Stimulated activated CD4-positive, alpha-beta T cell treated with anti-CD3 and anti-CD28 coated beads, Interleukin-12 subunit alpha, Interleukin-12 subunit beta, amount 100 ng/mL, for 24 hours (primary cell): ENCODE measurements at places on chromosomes 6 and 20.

DNA sequence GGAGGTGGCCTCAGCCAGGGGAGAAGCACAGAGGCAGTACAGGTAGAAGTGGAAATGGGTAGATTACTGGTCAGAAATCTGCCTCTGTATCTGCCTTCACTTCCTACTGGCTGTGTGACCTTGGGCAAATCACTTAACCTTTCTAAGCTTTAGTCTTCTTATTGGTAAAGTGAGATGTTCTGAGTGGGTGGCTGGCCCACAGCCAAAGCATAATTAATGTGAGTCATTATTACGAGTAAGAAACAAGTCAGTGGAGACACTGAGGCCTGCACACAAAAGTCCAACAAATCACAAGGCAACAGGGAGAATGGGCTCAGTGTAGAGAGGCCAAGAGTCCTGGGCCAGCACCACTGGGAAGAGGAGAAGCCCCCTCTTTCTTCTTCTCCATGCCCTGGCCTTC is 39.1 kb downstream of the NRN1 start:
- no peak for DNase-seq

- no peak for DNase-seq
These were observed 411.7 kb downstream of the C6orf118 start for GRCh38 chr6:164897523-164898235.

- peak; percentile 65 for DNase-seq
These were observed 115.0 kb downstream of the IRF4 start for GRCh38 chr6:506508-506907.

DNA sequence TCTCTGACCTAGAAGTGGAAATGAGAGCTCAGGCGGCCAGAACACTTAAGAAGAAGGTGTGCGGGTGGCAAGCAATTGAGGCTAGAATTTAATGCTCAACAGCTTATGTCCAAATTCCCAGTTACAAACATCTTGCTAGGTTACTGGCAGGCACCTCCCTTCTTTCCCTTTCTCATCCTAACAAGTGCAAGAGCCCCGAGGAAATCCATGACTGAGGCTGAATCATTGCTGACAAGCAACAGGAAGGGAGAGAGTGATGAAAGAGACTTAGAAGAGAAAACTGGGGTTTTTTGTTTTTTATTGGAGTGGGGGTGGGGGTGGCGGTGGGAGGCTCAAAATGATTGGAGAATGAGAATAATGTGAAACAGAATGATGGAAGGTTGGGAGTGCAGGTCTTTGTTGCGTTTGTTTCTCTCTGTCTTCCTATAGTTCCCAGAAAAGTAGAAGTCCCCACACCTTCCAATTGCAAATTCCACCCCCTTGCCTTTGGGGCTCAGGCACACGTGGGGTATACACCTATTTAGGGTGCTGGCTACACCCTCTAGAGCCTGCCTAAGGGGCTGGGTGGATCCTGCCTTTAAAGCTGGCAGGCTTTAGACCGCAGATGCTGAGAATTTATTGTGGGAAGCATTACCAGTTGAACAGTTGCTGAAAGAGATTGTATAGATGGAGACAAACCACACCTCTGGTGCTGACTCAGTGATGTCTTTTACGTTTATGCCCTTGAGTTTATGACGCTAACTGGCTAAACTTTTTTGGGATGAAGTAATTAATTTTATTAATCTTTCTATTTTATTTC is 1.4 kb downstream of the FAM83B start:
- DNase-seq = no peak

- DNase-seq = no peak
These were observed 4.4 kb upstream of the RAET1L start for GRCh38 chr6:150029749-150030148.

GRCh38 chr6:39021779-39022178 is 26.8 kb upstream of the GLP1R start:
- DNase-seq = no peak

GRCh38 chr6:38133932-38134703 is 314.6 kb downstream of the ZFAND3 start:
- no peak for DNase-seq

DNA sequence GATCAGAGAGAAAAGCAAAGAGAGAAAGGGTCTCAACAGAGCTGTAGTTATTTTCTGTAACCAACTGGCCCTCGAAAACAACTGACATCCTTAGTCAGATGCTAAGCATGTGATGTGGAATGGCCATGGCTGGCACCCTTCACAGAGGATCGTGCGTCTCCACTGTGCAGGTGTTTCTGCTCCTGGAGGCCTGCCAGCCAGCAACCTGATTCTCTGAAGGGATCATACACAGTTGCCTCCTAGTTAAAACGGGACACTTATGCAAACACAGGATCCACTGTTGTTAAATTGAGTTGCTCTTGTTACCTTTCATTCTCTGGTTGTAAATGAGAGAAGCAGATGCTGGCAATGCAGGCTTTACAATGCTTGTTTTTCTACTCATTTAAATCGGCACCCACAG is 148.5 kb downstream of the HDGFL1 start:
- DNase-seq = no peak

DNA sequence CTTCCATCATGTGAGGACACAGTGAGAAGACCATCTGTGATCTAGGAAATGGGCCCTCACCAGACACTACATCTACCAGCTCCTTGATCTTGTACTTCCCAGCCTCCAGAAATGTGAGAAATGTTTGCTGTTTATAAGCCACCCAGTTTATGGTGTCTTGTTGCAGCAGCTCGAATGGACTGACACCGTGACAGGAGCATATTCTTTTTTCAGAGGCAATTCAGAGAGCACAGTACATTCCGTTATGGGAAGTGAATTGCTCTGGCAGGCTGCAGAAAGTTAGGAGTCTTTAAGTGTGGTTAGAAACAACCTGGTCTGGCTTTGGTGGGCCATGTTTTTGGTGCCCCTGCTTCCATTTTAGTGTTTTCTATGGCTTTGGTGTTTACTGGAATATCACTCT is 75.1 kb downstream of the FIG4 start:
- DNase-seq = no peak

- DNase-seq = no peak
These were observed 493 bp upstream of the SGK1 start for GRCh38 chr6:134318236-134318973.

GRCh38 chr6:26026833-26027490 is 60.3 kb upstream of the HFE start:
- DNase-seq = peak; percentile 86

DNA sequence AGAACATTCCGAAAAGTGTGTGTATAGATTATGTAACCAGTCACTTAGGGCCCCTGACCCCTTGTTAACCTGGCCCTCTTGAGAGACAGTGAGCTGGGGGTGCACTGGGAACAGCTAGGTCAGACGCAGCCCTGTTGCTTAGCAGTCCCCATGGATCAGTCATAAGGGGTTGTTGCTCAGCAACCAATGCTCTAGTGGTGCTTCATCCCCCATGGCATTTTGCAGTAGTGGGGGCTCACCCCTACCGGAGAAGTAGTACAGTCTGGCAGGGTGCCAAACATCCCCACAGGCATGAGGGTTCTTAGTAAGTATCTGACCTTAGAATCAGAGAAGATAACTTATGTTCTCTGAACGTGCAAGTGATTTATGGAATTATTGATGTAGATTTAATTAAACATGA is 12.3 kb downstream of the PKIB start:
- DNase-seq = no peak

- no peak for DNase-seq
These were observed 255.4 kb downstream of the ATXN1 start for GRCh38 chr6:16505711-16506357.

DNA sequence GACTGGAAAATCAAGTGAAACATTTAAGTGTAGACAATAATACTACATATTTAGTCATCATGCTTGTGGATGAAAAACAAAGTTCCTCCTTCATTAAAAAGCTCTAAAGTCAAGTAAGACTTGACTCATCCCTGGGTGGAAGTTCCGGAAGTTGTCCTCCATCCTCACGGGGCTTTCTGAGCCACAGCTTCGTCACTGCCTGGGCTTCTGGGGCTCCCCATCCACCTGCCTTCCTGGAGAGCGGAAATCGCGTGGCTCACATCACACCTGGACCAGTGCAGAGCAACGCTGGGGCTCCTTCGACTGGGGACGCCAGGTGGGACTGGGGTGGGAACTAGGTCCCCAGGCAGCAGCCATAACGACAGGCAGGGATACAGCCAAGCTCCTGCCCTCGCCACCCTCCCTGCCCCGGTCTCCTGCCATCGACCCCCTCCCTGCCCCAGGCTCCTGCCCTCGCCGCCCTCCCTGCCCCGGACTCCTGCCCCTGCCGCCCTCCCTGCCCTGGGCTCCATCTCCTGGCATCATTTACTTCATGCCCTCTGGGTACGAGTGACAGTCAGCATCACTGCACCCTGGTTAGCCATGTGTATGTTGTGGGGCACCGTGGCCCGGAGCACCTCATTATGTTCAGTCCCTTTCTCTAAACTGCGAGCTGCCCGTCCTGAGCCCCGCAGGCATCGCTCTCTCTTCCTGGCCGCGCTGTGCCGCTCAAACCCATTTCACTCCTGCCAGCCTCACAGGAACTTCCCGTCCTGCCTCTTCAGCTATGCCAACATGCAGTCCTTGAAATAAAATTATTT is 12.9 kb downstream of the THBS2 start:
- no peak for DNase-seq

DNA sequence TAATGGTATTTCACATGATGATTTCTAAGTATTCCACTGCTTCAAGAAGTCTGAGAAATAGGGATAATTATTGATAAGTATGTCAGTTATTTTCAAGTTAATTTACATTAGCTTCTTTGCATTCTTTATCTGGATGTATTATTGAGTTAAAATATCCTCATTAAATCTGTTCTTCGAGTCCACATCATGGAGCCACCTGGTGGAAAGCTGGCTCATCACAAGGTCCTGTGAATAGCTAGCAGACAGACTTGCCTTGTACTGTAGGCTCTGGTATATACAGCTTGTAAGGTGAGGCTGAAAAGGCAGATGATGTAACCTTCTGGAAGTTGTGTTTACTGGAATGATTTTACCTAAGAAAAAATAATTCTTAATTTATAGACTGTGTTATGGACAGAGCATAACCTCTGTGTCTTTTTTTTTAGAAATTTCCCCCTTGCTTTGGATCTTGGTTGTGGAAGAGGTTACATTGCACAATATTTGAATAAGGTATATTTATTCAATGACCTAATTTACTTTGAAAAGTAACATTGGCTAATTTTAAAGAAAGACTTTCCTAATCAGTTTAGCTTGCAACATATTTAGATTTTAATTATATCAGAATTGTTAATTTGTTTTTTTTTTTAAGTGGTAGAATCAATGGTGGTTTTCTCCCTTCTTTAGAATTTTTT is 3.5 kb downstream of the NDUFAF5 start:
- peak; percentile 17 for DNase-seq

DNA sequence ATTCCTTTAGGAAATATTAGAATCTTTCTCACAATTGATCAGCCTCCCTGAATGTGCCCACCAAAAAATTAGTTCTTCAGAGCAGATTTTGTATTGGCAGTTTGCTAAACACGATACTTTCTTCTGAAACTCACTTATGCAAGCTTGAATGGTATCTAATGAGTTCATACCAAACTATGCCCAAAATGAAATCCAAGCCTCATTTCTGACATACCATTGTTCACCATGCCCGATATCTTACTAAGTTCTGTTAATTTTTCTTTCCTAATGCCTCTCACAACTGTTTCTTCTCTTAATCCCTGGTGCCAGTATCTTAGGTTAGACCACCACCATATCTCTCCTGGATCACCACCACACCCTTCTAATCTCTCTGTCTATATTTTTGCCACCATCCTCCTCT is 755.9 kb downstream of the KIF16B start:
- DNase-seq = no peak

- no peak for DNase-seq
These were observed 22.3 kb downstream of the HLA-DOB start for GRCh38 chr6:32794510-32794909.

GRCh38 chr6:111714416-111715270 is 109.0 kb upstream of the TRAF3IP2 start:
- DNase-seq = no peak

GRCh38 chr6:159969921-159970320 is 1.0 kb downstream of the IGF2R start:
- DNase-seq = no peak
